ENCODE measurements at places on chromosomes 11 and 22. TPM values are rescaled to one million over a fixed set of nuclear protein-coding genes. Genes with fewer than 3 reads are reported as not detected.

MS4A15 gene
- not detected for total RNA-seq

PRDX5 gene
- total RNA-seq = 356 TPM

PDGFD gene
- total RNA-seq = 15.8 TPM

PLEKHB1 gene
- 11.7 TPM for total RNA-seq

KCNK4 gene
- not detected for total RNA-seq

PANX2 gene
- total RNA-seq = 1.6 TPM

All from right cardiac atrium (tissue), 5 donors.